NCI-H1105 (cell line): ENCODE measurements at places on chromosomes 7 and 10.
A peak's percentile ranks its signal among the peaks of the same experiment; 100 is the strongest.

DNA sequence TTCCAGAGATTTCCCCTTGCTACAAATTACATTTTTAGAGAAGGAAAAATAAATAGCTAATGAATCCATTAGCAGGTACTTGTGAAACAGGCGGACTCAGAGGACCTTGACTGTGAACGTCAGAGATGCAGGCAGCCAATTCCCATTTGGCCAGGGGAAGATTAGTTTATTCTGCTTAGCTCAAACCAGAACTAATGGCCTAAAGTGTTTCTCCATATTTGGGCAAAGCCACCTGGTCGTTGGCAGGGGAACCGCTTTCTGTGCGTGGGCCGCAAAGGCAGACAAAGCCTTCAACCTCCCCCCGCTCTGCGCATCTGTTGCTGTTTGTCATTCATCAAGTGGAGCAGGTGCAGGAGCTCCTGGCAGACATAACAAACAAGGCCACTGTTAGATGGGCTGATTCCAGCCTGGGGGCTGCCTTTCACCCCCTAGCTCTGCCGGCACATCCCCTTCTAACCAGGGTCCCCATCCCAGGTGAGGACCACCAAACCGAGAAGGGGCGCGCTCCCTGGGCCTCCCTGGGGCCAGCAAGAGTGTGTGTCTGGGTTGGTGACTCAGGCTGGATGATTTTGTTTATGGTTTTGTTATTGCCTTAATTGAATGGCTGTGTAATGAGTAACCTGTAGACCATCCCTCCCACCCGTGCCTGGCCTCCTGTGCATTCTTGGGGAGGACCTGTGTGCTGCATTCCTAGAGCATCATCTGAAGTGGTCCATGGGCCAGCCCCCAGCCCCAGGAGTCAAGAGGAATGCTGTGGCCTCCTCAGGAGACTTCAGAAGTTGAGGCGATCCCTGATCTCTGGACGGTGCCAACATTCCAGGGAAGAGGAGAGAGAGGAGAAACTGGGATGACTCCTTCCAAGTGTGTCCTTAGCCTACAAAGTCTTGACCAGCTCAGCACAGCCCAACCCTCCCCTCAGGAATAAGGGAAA lies 14.5 kb upstream of the CPA1 start:
- DNase-seq: peak; percentile 99

DNA sequence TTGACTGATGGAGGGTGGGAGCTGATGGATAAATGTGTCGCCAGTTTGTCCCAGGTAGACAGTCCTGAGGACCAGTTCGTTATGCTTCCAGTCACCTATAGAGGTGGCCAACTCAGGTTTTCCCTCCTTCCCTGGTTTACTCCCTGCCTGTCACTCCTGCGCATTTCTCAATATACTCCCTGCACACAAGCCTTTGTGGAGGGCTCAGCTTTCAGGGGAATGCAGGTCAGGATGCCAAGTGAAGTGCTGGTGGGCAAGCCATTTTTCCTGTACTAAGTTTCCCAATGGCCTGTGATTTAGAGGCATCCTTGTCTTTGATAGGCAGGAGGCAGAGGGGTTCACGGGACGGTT lies 473.5 kb upstream of the ZMIZ1 start:
- DNase-seq: no peak

GRCh38 chr7:129865093-129865924 lies 87.5 kb downstream of the UBE2H start:
- DNase-seq: no peak

DNA sequence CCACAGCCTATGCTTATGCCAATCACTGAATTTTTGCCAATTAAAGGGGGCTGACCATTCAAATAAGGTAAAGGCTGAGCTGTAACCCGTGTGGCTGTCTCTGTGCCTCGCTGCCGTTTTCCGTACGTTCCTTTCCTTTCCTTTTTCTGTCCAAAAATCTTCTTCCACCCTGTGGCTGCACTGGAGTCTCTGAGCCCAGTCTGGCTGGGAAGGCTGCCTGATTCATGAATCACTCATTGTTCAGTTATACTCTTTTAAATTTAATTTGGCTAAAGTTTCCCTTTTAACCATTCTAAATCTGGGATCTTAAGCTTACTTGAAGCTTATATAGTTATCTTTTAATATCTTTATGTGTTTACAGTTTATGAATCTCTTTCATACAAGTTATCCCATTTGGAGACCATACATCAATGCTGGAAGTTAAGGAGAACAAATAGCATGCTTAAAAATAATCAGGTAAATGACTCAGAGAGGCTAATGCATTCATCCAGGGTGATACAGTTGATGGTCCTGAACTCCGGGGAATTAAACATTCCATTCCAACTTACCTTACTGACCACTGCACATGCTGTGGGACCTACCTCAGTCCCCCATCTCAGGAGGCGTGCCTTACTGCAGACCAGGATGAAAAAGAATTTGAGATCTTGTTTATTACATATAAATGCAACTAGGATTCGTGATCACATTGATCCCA lies 385.3 kb upstream of the ADARB2 start:
- no peak for DNase-seq

- no peak for DNase-seq
Measured at GRCh38 chr7:30453921-30454320, 24.7 kb downstream of the NOD1 start.

DNA sequence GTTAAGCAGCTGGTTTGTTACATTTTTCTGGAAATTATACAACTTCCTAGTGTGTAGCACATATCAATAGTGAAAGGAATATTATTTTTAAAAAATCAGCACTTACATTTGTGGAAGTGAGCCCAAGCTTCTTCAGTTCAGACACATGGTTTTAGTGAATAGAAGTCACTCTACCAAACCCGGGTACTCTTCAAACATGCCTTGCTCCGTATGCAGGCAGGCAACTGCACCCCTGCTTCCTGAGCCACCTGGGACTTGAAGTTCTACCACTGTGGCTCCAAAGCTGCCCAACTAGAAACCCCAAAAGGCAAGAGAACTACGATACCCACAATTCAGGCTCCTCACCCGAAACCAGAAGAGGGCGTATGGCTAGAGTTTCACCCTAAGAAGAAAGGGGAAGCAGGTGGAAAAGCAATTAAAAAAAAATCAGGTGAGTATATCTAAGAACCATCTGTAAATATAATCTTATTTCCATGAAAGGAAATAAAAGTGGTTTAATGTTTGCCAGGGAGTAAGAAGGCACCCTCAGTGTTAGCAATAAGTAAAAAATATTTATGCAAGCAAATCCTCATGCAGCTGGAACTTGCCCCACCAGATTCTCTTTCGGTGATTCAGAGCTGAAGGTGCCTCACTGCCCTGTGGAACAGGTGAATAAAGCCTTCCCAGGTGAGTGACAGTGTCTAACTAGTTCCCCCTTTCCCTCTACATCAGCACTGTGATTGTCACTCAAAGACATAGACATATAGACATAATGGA lies at the start of gene MACC1:
Gene MACC1, minus strand, starts transcription at position 192 of the 756 bp plus-strand sequence. CDS start 55,522 bp downstream, outside the sequence.
- DNase-seq: no peak

DNA sequence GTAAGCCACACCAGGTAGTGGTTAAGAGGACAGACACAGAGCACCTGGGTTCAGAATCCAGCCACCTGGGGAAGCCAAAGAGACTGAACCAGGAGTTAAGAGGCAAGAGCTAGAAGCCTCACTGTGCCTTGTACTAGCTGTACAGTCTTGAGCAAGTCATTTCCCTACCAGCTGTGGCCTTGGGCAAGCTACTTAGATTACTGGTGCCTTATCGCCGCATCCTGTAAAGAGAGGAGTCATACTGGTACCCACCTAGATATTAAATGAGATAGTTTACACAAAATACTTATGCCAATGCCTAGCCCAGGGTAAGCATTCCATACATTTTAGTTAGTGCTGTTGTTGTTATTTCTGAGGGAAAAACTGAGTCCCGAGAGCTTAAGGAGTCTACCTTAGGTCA lies 47.7 kb downstream of the HABP2 start:
- DNase-seq: no peak

GRCh38 chr10:63157845-63158624 lies 24.9 kb downstream of the NRBF2 start:
- DNase-seq: peak; percentile 45

DNA sequence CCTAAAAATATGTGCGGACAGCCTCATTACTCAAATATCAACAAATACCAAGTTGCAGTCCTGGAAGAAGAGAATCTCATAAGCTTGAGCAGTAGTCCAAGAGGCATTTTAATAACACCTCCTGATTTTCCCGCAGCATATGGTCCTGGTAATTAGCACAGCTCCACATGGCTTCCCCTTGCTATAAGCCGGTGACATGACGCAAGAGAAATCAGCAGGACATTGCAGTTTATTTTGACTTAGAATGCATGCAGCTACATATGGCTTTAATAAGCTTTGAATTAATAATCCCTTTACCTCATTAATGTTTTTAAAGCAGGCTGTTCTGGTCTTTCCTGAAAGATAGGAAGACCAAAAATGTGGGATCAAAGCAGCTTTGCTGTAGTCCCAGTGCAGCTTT lies 137.6 kb downstream of the RAMP3 start:
- no peak for DNase-seq

DNA sequence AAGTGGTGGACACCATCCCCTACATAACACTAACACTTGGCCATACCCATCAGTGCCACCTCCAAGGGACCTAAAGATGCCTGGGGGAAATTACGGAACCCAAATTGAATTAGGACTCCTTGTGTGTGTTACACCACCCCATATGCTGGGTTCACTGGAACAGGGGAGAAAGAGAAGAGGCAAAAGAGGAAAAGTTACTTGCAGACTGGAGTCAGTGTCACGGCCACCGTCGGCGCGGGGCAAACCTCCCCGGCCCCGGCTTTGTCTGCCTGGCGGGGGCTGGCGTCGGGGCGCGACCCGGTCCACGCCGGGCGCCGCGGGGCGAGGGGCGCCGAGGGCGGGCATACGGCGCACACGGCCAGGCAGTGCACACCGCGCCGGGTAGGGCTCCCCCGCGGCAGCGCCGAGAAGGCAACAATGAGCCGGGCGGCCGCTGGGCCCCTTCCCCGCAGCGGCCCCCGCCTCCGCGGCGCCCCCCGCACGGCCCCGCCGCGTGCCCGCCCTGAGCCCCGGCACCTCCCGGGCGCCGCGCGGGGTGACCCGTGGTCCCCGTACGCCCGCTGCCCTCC lies 171.1 kb downstream of the FAM107B start:
- DNase-seq: no peak

DNA sequence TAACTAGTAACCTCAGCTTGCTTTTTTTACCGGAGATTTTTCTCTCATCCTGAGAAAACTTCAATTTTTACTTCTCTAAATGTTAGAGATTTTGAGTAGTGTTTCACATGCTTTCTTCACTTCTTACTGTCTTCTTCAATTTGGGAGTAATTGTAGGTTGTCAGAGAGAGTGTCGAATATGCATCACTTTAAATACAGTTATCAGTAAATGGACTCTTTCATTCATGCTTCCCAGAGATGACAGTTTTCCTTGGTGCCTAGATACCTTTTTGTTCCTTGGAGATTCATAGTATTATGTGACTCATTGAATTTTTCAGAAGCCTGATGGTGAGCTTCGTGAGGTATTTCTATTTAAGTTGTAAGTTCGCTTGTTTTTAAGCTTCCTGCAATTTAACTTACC lies 169.7 kb downstream of the ADK start:
- DNase-seq: no peak

- no peak for DNase-seq
Measured at GRCh38 chr7:142968229-142968628, 6.1 kb upstream of the KEL start.

GRCh38 chr10:1078668-1079067 lies 22.5 kb downstream of the WDR37 start:
- DNase-seq: no peak

DNA sequence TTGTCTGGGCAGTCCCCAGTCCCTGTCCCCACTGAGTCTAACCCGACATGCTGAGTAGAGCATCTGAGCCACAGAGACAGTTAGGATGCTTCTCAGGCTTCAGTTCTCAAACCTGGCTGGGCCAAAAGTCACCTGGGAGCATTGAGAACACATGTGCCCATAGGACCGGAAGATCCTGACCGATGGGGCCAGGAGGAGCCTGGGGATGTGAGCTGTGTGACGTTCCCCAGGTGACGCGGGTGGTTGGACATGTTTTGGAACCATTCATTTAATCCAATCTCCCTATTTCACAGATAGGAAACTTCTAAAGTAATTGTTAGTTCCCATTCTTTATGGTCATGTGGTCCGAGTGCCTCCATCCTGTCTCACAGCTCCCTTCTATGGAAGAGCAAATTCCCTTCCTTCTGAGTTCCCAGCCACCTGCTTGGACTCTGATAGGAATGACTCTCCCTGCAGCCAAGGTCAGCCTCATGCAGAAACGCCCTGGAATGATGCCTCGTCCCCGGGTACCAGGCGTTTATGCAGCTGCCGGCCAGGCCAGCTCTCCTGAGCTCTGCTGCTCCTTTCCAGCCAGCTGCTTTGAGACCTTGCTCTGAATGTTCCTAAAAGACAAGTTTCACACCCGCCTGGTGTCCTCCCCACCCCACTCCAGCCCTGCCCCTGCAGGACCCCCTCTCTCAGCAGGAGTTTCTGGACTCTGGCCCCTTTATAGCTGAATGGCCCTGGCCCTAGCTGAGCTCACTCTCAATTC lies 166.5 kb upstream of the RHEB start:
- DNase-seq: no peak

- no peak for DNase-seq
Measured at GRCh38 chr7:151858456-151858855, 18.5 kb downstream of the PRKAG2 start.

DNA sequence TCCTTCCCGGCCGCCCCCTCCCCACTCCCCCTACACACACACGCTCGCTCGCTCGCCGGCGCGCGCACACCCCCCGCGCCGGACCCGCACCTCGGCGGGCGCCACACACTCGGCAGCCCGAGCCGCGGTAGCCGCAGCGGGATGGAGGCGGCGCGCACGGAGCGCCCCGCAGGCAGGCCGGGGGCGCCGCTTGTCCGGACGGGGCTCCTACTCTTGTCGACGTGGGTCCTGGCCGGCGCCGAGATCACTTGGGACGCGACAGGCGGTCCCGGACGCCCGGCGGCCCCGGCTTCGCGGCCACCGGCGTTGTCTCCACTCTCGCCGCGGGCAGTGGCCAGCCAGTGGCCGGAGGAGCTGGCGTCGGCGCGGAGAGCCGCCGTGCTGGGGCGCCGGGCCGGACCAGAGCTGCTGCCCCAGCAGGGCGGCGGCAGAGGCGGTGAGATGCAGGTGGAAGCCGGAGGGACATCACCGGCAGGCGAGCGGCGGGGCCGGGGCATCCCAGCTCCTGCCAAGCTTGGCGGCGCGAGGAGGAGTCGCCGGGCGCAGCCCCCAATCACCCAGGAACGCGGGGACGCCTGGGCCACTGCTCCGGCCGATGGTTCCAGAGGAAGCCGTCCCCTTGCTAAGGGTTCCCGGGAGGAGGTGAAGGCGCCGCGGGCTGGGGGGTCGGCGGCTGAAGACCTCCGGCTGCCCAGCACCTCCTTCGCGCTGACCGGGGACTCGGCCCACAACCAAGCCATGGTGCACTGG lies at the start of gene SORCS3:
Gene SORCS3, plus strand, starts transcription at position 104 of the 750 bp plus-strand sequence.
- no peak for DNase-seq

GRCh38 chr7:28002638-28003037 lies 178.0 kb downstream of the JAZF1 start:
- no peak for DNase-seq

GRCh38 chr10:69914398-69915214 lies 112.9 kb downstream of the COL13A1 start:
- no peak for DNase-seq

GRCh38 chr7:98617960-98618418 lies 904 bp downstream of the NPTX2 start:
- no peak for DNase-seq

- DNase-seq: no peak
Measured at GRCh38 chr7:119335405-119335804, 937.6 kb upstream of the KCND2 start.
